ENCODE measurements at places on chromosomes 7 and 10.

DNA sequence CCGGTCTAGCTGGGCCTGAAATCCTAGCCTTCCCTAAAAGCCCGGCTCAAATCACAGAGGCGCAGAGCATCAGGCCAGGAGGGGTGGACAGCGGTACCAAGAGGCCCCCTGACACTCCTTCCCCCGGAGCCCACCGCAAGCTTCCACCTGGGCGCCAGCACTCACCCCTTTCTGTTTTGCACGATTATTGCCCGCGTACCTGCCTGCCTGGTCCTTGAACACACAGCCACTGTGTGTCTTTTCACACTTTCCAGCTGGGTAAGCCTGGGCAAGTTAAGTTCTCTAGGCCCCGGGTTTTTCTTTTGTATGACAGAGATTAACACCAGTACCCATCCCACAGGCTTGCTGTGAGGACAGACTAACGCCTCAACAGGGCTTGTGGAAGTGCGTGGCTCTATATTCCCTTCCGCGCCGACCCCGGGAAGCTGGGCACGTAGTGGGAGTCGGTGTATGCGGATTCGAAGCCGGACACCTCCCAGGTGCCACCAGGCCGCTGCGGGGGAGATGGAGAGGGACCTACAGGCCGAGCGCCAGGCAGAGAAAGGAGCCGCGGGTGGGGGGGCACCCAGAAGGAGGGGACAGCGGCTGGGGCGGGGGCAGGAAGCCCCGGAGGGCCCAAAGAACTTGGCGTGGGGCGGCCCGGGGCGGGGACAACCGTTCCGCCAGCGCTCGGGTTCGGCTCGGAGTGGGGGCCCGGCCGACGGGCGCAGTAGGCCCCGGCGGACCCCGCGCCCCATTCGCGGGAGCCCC, 792 bp downstream of the ZNF746 start:
- peak overlapping the region; percentile 69 for H3K4me3 ChIP-seq
- 0 out of 2 replicates have a peak, but pooled peaks cover 4% of the 10 kb centered on the region for H3K4me1 ChIP-seq
- no peak for DNase-seq
- no peaks in the 10 kb centered on the region for H3K27me3 ChIP-seq

DNA sequence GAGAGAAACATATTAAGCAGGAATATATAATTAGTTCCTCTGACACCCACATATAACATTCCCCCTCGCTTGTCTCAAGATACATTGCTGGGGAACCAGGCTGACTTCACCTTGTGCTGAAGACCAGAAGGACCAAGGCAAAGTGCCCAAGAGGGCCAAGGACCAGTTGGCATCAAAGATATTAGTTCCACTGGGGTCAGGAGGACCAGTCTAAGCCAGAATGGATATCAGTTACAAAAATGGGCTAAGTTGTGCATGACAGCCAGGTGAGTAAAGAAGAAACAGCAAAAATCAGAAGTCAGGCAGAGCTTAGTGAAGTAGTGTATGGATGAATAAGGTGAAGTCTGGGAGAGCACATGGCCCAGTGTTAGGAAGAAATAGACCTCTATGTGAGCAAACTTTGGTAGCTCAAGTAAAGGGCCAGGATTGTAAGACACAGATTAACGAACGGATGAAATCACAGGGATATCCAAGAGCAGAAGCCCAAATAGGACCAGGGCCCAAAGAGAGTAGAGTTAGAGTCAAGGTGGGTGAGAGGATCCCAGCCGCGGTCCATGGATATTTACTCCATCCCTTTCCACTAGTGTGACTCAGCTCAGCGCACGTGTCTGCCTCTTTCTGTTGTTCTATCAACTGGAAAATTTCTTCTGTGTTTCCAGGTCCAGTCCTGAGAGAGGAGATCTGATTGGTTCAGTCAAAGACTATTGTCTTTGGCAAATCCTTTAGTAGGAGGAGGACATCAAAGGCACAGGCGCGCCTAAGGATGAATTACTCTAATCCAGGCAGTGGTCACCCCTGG, 5.0 kb downstream of the CALD1 start:
- no peak overlapping the region for H3K4me3 ChIP-seq
- H3K27ac ChIP-seq = no peak overlapping the region
- peaks cover 7% of the 10 kb centered on the region for H3K27me3 ChIP-seq
- H3K36me3 ChIP-seq = no peaks in the 10 kb centered on the region
- no peak for DNase-seq
- H3K4me1 ChIP-seq = no peaks in the 10 kb centered on the region

- no peak overlapping the region for H3K4me3 ChIP-seq
- H3K27me3 ChIP-seq = peaks cover 19% of the 10 kb centered on the region
- H3K4me1 ChIP-seq = peaks cover 5% of the 10 kb centered on the region
- H3K36me3 ChIP-seq = no peaks in the 10 kb centered on the region
- DNase-seq = no peak
- no peak overlapping the region for H3K27ac ChIP-seq
Measured at GRCh38 chr10:132972986-132973902, 30.9 kb upstream of the CFAP46 start.

GRCh38 chr7:1030444-1031070, 13.8 kb upstream of the GPR146 start:
- H3K36me3 ChIP-seq = peaks cover 4% of the 10 kb centered on the region
- no peak overlapping the region for H3K27ac ChIP-seq
- H3K27me3 ChIP-seq = no peaks in the 10 kb centered on the region
- H3K4me3 ChIP-seq = no peak overlapping the region

GRCh38 chr10:105797234-105797890, 1156.3 kb downstream of the SORCS3 start:
- DNase-seq = peak; percentile 15
- H3K4me1 ChIP-seq = no peaks in the 10 kb centered on the region
- H3K27me3 ChIP-seq = no peaks in the 10 kb centered on the region
- H3K36me3 ChIP-seq = no peaks in the 10 kb centered on the region
- H3K27ac ChIP-seq = no peak overlapping the region

- no peaks in the 10 kb centered on the region for H3K36me3 ChIP-seq
- H3K27me3 ChIP-seq = no peaks in the 10 kb centered on the region
- H3K4me1 ChIP-seq = no peaks in the 10 kb centered on the region
Measured at GRCh38 chr10:60114765-60115586, 208.6 kb upstream of the CCDC6 start.

- H3K4me3 ChIP-seq = no peak overlapping the region
- H3K36me3 ChIP-seq = no peaks in the 10 kb centered on the region
- H3K4me1 ChIP-seq = no peaks in the 10 kb centered on the region
- no peaks in the 10 kb centered on the region for H3K27me3 ChIP-seq
- DNase-seq = no peak
Measured at GRCh38 chr7:124088590-124088989, 55.7 kb upstream of the TMEM229A start.

Data from Panc1 (cell line).